Panc1 (cell line): ENCODE measurements at places on chromosomes 12 and 14.

DNA sequence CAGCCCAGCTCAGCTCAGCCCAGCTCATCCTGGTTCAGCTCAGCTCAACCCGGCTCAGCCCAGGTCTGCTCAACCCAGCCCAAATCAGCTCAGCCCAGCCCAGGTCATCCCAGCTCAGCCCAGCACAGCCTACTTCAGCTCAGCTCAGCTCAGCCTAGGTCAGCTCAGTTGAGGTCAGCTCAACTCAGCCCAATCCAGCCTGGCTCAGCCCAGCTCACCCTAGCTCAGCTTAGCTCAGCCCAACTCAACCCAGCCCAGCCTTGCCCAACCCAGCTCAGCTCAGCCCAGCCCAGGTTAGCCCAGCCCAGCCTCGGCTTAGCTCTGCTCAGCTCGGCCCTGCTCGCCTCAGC lies 332.3 kb downstream of the TMEM121 start:
- DNase-seq = no peak

GRCh38 chr12:80868576-80868975 lies 69.2 kb downstream of the LIN7A start:
- no peak for DNase-seq

DNA sequence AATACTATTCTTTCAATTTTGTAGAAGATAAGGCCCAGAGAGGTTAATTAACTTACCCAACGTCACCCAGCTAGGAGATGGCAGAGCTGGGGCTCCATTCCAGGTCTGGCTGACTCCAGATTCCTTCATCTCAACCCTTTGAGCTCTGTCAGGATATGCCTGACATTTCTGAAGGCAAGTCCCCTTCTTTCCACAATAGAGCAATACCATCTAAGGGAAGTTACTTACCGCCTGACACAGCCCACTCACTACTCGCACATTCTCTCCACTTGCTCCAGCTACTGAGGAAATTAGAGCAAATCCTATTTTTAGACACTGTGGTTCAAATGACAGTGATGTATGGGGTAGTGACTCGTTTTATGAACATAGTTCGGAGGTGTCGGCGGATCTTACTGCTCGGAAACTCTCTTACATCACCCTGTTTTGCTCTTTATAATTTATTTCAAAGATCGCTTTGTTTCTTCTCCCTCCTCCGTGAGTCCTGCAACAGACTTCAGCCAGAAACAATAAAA lies 2.0 kb upstream of the WSCD2 start:
- DNase-seq = no peak

DNA sequence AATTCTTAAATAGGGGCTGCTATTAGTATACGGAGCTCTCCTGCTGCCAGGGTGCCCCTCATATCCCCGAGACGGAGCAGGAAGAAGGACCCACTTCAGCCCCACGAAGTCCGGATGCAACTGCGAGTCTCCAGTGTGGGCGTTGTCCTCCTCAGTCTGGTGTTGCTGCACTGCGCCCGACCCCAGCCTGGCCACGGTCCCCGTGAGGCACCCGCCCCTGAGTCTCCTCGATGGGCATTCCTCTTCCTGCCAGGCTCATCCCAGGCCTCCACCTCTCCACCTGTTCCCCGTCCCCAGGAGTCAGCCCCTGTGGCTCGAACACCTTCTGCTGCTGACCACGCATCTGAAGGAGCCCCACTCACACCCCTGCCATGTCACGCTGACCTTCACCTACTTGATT lies 68.1 kb upstream of the SFSWAP start:
- DNase-seq = no peak

GRCh38 chr12:63085120-63085519 lies 65.9 kb downstream of the AVPR1A start:
- no peak for DNase-seq

- DNase-seq = no peak
Measured at GRCh38 chr12:5870183-5870582, 74.9 kb downstream of the ANO2 start.

GRCh38 chr12:96121271-96121711 lies 72.9 kb upstream of the ELK3 start:
- DNase-seq = no peak

DNA sequence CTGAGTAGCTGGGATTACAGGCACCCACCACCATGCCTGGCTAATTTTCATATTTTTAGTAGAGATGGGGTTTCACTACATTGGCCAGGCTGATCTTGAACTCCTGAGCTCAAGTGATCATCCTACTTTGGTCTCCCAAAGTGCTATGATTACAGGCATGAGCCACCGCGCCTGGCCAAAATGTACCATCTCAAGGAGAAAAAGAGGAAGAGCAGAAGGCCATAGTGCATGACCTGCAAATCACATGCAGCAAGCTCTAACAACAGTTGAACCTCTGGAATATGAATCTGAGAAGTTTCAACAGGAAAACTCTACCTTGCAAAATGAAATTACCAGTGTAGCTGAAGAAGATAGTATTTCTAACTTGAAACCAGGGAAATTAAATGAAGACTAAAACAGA lies 17.1 kb upstream of the SERPINA1 start:
- DNase-seq = no peak

DNA sequence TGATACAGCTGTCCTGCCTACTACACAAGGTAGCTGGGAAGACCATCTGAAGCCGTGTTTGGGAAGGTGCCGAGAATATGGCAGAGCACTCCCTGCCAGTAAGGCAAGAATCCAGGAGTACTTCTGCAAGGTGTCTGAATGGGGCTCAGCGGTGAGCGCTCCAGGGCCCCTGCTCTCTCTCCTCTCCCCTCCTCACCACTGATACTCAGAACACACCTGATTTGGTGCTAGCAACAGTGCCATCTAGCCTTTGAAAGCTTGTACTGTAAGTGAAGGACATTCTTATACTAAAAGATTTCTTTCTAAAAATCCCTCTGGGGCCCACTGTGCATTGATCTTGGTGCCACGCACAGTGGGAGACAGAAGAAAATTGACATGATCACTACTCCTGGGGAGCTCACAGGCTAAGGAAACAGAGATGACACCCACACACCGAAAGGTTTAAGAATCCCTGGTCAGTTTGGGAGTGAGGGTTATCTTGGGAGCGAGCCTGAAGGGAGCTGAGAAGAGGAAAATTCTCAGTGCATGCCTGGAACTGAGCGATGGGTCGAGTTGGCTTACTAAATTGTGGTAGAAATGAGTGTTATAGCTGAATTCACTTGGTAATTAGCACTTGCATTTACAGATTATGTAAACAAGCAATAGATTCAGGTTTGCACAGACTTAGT lies 216.9 kb downstream of the NTF3 start:
- DNase-seq = no peak

DNA sequence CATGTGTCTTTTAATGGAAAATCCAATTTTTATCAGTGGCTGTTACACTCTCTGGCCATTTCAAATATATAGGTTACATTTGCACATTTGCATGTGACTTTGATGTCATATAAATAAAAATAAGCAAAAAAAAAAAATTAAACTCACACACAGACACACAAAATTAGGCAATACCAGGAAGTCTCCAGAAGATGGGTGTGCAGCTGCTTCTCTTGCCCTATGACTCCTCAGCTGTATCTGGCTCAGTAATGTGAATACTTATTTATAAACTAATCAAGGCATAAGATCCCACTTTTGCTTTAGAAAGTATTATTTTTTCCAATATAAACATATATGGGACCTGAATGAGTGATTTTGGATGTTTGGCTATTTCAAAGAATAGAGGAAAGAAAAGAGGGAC lies 461.1 kb downstream of the LRIG3 start:
- no peak for DNase-seq

- DNase-seq = peak; percentile 45
Measured at GRCh38 chr12:70576341-70577282, 60.6 kb downstream of the PTPRB start.

DNA sequence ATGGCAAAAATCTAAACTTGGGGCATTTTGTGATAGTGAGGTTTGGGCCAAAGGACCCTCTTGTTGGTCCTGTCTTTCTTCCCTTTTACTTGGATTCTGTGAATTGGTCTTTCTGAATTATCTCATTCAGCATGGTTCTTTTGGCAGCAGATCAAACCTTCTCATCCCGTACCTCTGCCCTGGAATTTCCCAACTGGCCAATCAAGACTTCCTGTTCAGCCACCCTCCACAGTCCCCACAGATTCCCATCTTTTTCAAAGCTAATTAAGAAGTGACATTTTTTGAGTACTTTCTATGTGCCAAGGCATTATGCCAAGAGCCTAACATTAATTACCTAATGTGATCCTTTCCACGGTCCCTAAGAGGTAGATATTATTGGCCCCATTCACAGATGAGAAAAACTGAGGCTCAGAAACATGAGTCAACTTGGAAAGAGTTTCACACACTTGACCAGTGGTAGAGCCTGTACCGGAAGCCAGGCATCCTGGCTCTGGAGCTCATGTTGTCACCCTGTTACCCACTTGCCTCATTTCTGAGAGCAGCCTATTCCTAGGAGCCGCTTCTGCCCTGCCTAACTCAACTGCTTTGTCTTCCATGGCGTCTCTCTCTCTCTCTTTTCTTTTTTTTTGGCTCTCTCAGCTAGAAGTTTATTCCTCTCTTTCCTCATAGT lies 135.9 kb downstream of the C12orf75 start:
- DNase-seq = no peak

DNA sequence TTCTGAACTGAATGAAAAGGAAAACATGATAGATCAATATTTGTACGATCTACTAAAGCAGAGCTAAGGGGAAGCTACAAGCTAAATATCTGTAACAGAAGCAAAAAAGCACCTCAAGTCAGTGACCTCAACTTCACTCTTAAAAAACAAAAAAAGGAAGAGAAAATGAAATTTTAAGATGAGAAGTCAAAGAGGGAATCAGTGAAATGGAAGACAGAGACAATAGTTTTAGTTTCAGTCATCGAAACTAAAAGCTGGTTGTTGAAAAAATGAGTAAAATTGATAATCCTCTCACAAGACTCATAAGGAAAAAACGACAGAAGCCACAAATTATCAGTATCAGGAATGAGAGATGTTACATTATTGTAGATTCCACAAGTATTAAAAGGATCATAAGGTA lies 11.9 kb upstream of the SLC2A13 start:
- DNase-seq = no peak

- DNase-seq = no peak
Measured at GRCh38 chr12:25382311-25383106, 131.8 kb upstream of the KRAS start.

GRCh38 chr12:119071176-119071575 lies 89.8 kb downstream of the SRRM4 start:
- DNase-seq = no peak

DNA sequence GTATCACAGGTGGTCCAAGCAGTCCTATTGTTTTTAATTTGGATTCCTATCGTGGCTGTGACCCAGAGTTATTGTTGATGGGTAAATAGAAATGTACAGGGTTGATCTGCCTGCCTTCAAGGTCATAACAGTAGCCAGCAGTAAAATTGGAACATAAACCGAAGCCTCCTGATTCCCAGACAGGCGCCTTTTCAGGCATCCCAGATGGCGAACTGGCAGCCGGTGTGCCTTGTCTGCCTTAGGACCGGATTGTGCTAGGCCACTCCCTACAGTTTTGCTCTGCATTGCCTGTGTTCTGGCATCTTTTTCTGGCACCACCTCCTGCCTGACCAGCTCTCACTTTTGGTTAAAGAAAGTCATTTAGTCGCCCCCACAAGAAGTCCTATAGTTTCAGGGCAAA lies 22.2 kb downstream of the TMEM117 start:
- DNase-seq = no peak

DNA sequence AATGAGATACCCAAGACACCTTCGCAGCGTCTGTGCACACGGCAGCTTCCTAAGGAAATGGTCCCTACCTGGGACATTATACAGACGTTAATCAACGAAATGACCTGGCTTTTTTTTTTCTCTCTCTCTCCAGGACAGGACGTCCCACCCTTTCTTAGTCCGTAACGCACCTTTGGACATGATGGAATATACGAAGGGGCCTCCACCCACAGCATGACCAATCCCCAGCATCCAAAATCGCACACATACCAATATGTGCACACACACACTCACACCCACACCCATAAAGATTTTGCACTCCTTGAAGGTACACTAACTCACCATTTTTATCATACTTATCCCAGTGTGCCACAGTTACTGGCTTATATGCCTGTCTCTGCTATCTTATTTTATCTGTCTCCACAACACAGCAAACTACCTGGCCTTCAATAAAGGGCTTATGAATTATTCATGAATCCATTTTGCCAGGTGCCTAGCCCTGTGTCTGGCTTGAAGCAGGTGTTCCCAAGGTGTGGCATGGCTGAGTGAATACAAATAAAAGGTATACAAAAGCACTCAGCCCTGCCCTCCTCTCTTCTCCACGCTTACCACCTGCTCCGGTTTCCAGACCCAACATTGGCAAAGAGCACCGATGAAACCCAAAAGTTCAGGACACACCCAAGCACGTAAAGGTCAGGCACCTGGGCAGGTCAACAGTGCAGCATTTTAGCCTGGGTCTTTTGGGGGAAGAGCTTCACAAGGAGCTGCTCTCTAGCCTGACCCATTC lies 2.2 kb downstream of the SCNN1A start:
- DNase-seq = no peak

- no peak for DNase-seq
Measured at GRCh38 chr12:122394626-122395194, 27.8 kb downstream of the CLIP1 start.

GRCh38 chr12:27530157-27530922 lies 6.3 kb downstream of the PPFIBP1 start:
- DNase-seq = no peak

- no peak for DNase-seq
Measured at GRCh38 chr12:26623136-26623535, 209.9 kb downstream of the ITPR2 start.

DNA sequence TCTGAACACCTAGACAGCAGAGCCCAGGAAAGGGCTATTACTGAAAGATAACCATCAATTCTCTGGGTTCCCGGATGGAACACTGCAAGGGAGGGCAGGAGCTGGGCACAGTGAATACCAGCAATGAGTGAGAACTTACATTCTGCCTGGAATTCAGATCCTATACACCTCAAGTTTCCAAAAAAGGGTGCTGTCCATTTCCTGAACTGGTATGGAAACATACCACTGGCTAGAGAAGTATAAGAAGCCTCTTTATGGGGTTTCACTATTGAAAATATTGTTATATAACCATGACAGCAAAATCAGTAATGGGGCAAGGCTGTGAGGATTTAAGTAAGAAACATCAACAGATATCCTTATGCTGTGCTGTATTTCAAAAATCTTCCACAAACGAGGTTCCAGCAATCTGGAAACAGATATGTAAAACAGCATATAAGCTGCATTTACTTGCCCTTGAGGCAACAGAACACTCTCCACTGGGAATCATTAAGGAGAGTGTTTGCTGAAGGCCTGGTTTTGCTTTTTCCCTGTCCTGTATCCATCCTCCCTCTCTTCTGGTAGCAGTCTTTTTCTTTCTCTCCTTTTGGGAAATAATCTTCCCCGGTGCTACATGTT lies 53.3 kb upstream of the GTF2A1 start:
- DNase-seq = no peak

DNA sequence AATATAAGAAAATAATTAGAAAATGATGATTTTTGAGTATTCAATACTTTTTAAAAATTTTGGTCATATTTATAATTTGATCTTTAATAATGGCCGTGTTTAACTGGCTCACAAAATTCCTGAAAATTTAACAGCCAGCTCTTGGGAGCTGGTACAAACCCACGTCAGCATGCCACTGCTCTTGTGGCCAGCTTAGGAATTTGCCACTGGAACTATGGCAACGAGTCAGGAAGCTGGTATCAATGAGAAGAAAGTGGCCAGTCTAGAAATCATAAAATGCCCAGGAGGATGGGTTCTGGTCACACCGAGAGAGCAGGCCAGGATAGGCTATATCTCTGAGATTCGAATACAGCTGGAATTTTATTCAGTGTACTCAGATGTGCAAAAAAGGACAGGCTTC lies 72.2 kb upstream of the PLEKHG3 start:
- no peak for DNase-seq
